ENCODE measurements at places on chromosomes 5 and 9.

- DNase-seq: no peak
Observed at GRCh38 chr9:27441741-27442070, 82.4 kb upstream of the IFNK start.

DNA sequence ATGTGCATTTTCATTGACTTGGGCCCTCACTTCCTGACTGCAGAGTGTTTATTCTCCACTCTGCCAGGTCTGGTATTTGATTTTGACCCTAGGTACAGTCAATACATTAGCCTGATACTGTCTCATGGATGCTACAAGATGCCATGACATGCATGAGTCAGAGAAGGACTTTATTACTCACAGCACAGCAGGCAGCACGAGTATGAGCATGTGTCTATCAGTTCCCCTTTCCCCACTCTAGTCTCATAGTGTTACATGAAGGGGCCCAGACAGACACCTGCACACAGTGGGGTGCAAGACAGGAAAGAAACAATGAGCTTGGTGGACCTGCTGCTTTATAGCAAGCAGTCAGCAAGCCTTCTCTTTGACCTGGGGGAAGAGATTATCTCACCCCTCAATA, 19.6 kb downstream of the ITGA2 start:
- DNase-seq: no peak

DNA sequence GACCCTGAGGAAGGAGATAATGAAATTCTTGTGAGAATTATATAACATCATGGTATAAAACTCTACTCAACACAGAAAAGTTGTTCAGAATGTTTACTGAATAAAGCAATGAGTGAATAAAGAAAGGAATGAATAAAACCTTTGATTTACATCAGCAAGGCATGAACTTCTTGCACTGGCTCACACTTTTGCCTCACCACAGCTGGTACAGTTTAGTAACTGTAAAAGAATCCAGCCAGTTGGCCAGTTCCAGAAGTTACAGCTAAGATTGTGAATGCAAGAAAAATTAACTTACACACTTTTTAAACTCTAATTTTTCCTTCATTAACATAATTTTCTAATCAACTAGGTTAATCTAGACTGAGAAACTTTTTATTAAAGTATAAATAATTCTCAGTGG, 490.9 kb downstream of the NFIB start:
- DNase-seq: no peak

DNA sequence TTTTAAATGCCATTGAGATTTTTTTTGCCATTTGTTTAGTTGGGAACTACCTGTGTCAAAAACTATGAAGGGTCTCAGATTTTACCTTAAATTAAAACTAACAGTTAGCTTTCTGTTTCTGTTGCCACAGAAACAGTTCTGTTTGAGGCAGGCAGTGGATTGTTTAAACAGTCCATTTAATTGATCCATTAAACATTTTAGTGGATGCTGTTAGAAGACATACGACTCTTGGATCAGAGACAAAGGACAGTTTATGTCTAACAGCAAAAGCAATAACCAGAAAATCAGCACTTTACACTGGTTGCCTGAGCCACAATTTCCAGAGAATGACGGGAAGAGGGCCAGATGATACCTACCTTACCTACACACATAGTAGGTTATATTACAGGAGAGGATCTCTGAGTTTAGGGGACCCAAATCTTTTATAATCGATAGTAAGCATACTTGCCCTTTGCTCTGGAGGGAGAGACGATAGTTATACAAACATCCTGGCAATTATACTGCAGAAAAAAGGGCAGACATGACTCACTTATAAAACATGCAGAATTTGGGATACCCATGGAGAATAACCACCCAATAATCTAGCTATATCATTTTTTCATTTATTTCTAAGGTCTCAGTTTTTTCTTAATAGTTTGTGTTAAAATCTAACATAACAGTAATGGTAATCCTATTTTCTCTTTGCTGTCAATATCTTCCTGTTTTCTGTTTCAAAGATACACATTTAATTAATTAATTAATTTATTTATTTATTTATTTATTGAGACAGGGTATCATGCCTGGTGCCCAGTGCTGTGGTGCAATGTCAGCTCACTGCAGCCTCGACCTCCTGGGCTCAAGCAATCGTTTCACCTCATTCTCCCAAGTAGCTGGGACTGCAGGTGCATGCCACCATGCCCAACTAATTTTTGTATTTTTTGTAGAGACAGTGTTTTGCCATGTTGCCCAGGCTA, 136.7 kb upstream of the TNFAIP8 start:
- no peak for DNase-seq

DNA sequence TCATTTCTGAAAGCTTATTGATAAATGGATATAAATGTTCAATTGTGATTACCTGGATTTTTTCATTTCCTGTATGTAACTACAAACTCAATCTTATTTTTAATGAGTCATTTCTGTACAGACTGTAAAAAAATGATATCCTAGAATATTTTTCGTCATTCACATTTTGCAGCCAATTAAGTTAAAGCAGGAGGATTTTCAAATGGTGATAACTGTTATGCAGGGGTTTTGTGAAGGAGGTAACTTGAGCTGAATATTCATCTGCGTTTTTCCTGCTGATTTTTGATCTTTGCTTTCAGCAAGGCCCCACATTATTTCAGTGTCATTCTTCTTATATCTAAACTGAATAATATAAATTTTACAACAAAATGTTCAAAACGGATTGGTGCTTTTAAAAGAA, 74.1 kb downstream of the SLF1 start:
- no peak for DNase-seq

- DNase-seq: no peak
Observed at GRCh38 chr9:97958812-97959511, 21.0 kb upstream of the HEMGN start.

- DNase-seq: no peak
Observed at GRCh38 chr5:141705469-141705868, 23.4 kb upstream of the ARAP3 start.

DNA sequence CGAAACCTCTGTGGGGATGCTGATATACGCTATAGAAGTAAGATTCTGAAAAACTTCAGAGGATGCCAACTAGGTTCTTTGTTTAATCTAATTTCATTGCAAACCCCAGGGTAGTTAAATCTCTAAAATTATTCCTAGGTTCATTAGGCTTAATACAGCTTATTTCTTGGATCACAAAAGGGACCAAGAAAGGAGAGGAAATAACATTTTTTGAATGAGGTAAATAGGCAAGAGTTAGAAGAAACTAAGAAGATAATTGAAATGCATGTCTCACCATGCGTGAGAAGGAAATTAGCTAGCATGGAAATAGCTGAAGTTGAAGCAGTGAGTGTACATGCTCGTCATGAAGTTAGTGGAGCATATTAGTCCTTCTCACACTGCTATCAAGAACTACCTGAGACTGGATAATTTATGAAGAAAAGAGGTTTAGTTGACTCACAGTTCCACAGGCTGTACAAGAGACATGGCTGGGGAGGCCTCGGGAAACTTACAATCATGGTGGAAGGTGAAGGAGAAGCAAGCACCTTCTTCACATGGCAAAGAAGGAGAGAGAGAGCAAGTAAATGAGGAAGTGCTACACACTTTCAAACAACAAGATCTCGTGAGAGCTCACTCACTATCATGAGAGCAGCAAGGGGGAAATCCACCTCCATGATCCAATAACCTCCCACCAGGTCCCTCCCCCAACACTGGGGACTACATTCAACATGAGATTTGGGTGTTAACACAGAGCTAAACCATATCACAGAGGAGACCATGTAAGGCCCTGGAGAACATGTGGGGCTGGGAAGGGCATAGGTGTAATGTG, 125.1 kb upstream of the OSMR start:
- DNase-seq: no peak

DNA sequence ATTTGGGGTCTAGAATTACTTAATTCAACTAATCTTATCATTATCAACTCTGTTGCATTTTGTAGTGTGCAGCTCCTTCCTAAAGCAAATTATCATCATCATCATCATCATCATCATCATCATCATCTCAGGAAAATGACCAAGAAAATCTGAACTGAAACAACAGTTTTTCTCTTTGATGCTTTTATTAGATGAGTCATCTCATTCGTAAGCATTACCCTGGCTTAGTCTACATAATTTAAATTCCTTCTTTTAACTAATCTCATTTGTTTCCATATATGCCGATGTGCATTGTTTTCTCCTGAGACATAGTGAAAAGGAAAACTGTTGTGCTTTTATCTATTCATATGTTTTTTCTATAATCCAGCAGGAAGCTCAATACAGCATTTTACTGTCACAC, 173.0 kb upstream of the PDE4D start:
- DNase-seq: no peak

DNA sequence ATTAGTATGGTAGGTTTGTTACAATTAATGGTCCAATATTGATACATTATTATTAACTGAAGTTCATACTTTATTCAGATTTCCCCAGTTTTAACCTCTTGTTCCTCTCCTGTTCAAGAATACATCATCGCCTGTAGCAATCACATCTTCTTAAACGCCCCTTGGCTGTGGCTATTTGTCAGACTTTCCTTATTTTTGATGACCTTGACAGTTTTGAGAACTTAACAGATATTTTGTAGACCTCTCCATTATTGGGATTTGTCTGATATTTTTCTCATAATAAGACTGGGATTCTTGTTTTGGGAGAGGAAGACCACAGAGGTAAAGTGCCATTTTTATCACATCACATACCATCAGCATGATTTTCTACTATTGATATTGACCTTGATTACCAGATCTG, 112.3 kb upstream of the MARCHF11 start:
- no peak for DNase-seq

- peak; percentile 94 for DNase-seq
Observed at GRCh38 chr9:137236238-137236935, 4.7 kb upstream of the TUBB4B start.

DNA sequence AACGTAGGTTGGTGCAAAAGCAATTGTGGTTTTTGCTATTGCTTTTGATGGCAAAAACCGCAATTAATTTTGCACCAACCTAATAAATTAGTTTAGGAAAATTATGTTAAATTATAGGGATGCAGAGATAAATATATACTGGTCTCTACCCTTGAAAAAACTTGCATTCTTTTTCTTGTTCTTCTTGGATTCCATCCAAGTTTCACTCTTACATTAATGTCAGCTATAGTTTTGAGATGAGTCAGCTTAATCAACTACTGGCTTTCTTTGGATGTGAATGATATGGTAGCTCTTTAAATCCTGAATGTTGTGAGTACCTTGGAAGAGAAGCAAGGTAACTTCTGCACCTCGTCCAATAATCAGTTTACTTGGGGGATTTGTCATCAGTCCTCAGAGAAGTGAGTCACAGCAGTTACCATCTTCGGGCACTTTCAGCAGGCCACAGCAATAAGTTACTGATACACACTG, 549.0 kb upstream of the ZNF608 start:
- no peak for DNase-seq

DNA sequence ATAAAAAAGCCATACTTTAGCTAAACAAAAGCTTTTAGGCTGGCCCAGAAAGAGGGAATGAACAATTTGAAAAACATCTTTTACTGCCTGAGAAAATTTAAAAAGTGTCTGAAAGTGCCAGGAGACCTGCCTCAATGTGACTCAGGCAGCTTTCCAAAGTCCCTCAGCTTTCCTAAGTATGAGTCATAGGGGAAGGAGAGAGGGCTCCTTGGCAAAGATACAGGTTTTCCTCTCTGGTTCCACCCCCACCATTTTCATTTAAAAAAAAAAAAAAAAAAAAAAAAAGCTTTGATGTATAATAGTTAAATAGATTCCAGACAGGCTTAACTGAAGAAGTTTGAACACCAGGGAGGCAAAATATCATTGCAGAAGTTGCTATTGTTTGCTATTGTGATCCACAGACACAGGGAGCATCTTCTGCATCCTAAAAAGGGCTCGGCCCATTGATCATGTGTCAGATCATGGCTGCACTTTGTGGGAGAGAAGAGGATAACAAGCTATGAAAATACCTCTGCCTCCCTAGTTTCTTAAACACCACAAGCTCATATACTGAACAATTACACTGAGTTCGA, 71.5 kb downstream of the MRPS27 start:
- peak; percentile 19 for DNase-seq

- DNase-seq: no peak
Observed at GRCh38 chr9:76603448-76603895, 144.5 kb downstream of the GCNT1 start.

DNA sequence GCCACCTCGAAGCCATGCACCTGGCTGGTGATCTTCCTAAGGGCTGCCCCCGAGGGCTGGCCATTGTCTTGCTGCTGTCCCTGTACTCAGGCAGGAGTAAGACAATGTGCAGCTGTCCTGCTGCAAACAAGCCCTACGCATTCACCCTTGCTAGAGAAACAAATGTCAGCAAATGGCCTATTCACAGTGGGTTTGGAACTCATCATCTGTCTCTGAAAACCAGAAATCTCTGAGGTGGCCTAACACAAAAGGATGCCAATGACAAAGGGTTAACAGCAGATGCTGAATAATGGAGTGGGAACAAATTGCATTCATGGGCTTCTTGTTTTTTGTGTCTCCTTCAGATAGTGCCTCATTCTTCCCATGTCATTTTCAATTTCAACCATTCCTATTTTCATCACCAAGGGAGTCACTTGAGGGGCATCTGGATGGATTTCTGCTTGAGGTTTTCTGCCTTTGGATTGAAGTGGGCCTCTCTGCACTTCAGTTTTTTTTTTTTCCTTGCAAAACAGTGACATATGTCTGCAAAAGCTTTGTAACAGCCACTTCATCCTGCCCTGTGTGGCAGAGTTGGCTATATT, 261.6 kb upstream of the VLDLR start:
- no peak for DNase-seq

DNA sequence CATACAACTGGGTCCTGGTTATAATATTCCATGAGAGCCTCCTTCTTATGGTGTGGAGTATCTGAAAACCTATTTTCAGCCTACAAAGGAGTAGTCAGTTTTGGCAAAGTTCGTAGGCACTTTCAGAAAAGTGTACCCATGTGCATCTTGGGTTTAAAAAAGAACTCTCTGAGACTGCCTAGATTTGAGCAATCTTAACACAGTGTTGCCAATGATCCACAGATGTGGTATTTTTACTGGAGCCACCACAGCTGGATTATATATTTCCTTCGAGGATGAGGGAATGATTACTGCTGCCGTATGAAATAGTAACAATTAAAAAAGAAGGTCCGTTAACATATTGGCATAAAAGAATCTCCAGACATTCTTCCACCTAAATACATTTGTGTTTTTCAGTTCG, 1.1 kb downstream of the PALM2AKAP2 start:
- no peak for DNase-seq

GRCh38 chr9:19985081-19985480, 196.2 kb upstream of the SLC24A2 start:
- DNase-seq: no peak

DNA sequence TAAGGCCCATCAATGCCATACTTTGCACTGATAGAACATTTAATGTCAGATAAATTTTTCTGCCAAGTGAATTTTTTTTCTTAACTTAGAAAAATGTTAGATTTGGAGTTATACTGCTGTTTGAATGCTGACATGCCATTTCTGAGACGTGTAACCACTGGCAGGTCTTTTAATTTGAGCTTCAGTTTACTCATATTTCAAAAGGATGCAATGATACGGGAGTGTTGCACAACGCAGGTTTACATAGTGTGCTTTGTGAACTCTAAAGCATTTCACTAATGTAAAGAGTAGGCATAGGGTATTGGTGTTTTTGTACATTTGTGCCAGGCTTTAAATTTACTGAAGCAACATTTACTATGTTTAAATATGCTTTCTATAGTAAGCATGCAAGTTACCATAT, 4.2 kb downstream of the ZBTB43 start:
- no peak for DNase-seq

All from psoas muscle (tissue), 8 donors.